Naive thymus-derived CD8-positive, alpha-beta T cell (primary cell): ENCODE measurements at places on chromosomes 4 and X. TPM values are rescaled to one million over a fixed set of nuclear protein-coding genes. Genes with fewer than 3 reads are reported as not detected.

The USP27X gene
- polyA plus RNA-seq = 0.39 TPM

DNA sequence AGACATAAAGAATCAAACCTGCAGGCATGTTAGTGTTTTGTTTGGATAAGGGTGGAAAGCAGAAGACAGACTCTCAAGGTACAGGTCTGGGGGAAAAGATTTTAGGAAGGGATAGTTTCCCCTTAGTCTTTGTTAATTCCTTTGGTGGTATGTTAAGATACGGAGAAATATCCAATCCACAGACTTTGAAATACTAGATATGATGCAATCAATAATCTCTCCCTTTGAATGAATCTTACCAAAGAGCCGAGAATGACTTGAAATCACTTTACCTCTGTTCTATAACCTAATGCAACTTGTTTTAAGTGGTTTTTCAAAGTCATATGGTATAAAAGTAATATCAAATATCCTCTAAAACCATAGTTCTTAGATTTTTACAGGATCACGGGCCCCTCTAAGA, 5.3 kb upstream of the BDH2 start:
- no peaks in the 10 kb centered on the region for H3K27me3 ChIP-seq
- no peak overlapping the region for H3K4me3 ChIP-seq
- H3K36me3 ChIP-seq = no peaks in the 10 kb centered on the region
- no peak overlapping the region for H3K27ac ChIP-seq
- H3K4me1 ChIP-seq = no peaks in the 10 kb centered on the region
- no peak for DNase-seq

DNA sequence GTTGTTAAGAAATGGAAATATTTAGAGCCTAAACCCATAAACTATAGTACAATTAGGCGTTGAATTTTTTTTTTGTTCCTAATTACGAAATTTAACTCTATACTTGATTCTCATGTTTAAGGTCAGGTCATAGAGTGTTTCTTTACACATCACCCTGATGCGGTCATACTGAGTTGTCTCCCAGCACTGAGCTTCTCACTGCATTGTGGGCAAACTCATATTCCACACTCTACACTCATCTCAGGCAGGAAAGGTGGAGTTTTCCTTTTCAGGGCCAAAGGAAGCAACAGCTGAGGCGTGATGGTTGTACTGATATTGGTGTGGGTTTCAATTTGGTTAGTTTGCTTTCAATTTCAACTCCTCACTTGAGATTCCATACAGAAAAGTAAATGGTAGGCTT, 75.4 kb downstream of the FAT4 start:
- no peaks in the 10 kb centered on the region for H3K4me1 ChIP-seq
- H3K27me3 ChIP-seq = no peaks in the 10 kb centered on the region
- H3K4me3 ChIP-seq = no peak overlapping the region

- no peak overlapping the region for H3K4me3 ChIP-seq
- DNase-seq = no peak
- peaks cover 1% of the 10 kb centered on the region for H3K27me3 ChIP-seq
- no peak overlapping the region for H3K27ac ChIP-seq
- no peaks in the 10 kb centered on the region for H3K36me3 ChIP-seq
- H3K4me1 ChIP-seq = no peaks in the 10 kb centered on the region
Measured at GRCh38 chrX:69298466-69299140, 133.3 kb upstream of the PJA1 start.

GRCh38 chr4:102574317-102574716, 73.2 kb downstream of the NFKB1 start:
- H3K36me3 ChIP-seq = peaks cover 38% of the 10 kb centered on the region
- H3K27me3 ChIP-seq = no peaks in the 10 kb centered on the region
- no peak overlapping the region for H3K27ac ChIP-seq
- peak overlapping the region; percentile 58 for H3K4me3 ChIP-seq
- no peak for DNase-seq
